ENCODE measurements at places on chromosomes 2 and 18.

DNA sequence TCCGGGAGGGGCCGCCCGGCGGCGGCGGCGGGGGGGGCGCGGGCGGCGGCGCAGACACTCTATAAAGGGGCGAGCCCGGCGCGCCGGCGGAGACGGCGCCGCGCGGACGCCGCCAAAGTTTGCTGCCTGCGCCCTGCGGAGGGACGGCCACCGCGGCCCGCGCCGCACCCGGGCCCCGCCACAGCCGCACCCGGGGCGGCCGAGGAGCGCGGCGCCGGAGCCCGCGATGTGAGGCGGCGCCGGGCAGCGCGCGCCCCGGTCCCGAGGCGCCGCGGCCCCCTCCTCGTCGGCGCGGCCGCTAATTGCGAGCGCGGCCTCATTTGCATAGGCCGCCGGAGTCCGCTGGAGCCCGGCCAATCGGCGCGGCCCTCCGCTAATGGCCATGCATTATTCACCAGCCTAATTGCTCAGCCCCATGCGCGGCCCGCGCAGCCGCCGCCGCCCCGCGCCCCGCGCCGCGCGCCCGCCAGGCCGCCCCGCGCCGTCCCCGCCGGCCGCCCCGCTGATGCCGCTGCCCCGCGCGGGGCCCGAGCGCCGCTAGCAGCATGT is at the start of gene SALL3:
Gene SALL3, plus strand, starts transcription at position 89 of the 549 bp plus-strand sequence. Its CDS starts 457 bp downstream, at position 546.
- DNase-seq, result peak; percentile 71

GRCh38 chr2:138275881-138276280 is 225.7 kb upstream of the SPOPL start:
- no peak for DNase-seq

DNA sequence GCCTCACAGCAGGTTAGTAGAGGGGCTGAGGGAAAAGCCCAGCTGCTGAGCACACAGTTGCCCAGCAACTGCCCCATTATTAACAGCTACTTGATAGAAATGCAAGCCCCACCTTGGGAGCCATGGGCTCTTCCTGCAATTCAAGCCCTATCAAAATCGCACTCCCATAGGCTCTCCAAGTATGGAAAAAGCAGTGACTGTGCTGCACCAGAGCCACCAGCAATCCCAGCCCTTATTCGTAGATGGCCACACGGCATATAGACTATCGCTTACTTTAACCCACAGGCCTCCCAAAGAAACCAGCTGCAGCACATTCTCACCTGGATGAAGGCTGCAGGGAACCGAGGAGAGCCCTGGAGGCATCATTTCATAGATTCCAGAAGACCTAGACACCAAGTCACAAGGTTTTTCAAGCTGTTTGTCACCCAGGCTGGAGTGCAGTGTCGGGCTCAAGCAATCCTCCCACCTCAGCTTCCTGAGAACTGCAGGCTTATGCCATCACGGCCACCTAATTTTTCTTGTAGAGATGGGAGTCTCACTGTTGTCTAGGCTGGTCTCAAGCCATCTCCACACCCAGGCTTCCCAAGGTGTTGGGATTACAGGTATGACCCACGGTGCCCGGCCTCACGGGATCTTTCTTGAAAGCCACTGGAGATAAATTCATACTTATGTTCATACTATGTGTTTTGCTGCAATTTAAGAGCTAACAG is 11.3 kb downstream of the NCL start:
- DNase-seq, result no peak

- DNase-seq, result peak; percentile 89
Measured at GRCh38 chr18:48446582-48447225, 37.5 kb upstream of the ZBTB7C start.

DNA sequence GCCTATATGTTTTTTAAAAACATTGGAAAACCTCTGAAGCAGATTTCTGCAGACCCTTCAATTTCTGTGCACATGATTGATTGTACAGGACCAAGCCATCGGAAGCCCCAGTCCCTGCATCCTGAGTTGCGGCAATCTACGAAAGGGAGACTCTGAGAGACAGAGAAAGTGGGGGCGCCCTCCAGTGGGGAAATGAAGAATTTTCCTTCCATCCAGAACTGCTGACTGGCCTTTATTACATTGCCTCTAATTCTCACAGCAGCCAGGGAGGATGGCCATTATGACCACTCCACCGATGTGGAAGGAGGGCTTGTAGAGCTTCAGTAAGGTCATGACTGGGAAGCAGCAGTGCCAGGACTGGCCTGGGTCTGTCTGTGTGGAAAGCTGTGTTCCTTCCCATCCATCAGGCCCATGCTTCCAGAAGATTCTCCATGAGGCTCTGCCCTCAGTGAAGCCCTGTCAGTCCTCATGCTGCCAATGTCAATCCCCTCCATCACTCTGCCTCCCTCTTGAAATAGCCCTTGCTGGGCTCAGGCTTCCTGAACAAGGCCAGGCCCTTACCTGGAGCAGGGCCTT is 20.0 kb upstream of the RESP18 start:
- peak; percentile 71 for DNase-seq

GRCh38 chr2:222792001-222792611 is 68.7 kb upstream of the ACSL3 start:
- DNase-seq, result peak; percentile 56

DNA sequence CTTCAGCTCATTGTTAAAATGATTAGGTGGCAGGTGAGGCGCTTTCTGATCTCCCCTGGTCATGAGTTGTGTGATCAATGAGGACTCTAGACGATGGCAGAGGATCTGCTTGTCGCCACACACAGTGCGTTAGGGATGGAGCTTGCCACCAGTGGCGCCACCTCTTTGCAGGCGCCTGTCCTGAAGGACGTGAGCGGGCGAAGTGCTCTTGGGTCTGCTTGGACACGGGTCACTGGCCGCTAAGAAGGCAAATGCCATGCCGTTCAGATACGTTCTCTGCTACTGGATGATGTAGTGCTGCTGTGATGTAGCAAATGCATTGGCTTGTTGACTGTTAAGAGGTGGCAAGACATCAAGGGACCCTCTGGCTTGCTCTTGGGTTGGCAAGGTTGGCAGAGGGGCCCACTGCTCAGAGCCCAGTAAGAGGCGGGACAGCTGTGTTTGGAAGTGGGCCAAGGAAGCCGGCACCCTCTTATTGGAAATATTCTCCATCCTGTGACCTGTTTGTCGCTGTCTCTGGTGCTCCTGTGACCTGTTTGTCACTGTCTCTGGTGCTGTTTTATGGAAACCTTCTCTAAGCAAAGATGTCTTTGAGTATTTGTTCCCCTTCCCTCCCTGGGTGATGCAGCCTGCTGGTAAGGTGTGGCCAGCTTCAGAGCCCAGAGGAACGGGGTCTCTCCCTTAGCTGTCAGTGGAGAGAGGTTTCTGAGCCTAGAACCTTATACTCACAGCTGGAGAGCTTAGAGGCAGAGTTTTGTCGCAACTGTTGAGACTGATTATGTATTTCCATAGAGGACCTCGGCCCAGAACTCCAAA is 14.6 kb downstream of the LDLRAD4 start:
- DNase-seq, result no peak

DNA sequence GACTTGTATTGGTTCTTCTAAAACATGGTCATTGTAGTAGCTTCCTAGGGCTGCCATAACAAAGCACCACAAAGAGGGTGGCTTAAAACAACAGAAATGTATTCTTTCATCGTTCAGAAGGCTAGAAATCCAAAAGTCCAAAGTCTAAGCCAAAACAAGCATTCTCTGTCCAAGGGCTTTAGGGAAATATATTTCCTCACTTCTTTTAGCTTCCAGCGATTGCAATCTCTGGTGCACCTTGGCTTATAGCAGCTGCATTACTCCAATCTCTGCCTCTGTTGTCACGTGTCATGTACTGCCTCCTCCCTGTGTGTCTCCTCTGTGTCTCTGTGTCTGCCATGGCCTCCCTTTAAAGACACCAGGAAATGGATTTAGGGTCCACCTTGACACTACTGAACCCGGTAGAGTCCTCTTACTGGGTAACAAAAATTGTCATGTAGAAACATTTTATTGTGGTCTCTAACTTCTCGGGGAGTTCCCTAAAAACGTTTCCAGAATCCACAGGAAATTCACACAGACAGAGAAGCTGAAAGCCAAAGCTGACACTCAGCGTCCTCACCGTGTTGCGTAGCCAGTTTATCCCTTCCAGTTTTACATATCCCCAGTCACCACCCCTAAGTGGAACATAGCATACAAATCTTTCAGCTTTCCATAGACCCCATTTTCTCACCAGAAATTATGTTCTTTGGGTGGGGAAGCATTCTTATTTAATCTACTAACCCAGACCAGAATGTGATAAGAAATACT is 20.7 kb upstream of the TTN start:
- DNase-seq, result no peak

DNA sequence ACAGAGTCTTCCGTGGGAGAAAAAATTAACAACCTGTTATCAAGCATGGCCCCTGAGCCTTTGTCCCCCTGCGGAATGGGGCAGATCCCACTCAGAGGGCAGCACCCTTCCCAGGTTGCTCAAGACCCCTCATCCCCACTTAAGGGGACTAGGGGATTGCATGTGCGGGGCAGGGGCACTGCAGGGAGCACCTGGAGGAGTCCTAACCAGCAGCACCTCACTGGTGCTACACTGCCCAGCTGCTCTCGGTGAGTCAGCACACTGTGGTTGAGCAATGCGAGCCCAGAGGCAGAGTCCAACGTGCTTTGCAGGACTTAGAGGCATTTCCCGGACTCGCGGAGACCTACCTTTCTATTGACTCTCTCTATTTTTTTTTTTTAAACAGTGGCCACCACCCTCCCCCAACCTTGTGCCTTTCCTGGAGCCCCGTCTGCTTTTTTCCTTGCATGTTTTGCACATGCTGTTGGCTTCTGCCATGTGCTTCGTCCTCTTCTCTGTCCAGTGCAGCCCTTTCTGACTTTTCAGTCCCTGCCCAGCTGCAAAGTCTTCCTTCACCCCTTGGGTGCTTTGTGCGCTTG is 74.0 kb downstream of the IL1R2 start:
- peak; percentile 65 for DNase-seq

GRCh38 chr2:124973396-124973795 is 948.3 kb downstream of the CNTNAP5 start:
- peak; percentile 62 for DNase-seq

- DNase-seq, result peak; percentile 75
Measured at GRCh38 chr2:10493634-10494281, 45.6 kb upstream of the ODC1 start.

DNA sequence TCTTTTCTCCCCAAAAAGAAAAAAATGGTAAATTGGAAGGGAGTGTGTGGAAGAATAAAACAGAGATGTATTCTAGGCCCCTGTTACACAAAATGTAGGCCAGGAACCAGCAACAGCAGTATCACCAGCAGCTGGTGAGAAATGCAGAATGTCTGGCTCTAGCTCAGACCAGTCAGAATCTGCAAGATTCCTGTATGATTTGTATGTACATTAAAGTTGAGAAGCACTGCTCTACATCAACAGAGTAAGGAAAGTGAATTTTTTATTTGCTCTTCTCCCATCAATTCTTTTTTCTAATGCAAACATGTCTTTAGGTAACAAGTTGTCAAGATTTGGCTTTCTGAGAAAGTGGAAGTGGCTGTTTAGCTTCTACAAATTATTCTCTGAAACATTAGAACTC is 235.4 kb upstream of the FANCL start:
- DNase-seq, result peak; percentile 6

DNA sequence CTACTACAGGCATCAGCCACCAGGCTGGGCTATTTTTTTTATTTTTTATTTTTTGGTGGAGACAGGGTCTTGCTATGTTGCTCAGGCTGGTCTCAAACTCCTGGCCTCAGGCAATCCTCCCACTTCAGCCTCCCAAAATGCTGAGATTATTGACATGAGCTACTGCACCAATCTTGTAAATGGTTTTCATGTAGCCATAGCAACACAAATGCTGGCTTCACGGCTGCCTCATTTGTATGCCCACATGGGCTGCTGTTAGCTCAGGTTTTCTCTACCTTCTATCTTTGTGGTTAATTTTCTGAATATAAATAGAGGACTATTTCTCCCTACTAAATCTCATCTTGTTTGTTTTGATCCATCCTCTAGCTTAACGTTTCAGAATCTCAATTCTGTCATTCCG is 58.2 kb downstream of the PLEKHM3 start:
- DNase-seq, result no peak

DNA sequence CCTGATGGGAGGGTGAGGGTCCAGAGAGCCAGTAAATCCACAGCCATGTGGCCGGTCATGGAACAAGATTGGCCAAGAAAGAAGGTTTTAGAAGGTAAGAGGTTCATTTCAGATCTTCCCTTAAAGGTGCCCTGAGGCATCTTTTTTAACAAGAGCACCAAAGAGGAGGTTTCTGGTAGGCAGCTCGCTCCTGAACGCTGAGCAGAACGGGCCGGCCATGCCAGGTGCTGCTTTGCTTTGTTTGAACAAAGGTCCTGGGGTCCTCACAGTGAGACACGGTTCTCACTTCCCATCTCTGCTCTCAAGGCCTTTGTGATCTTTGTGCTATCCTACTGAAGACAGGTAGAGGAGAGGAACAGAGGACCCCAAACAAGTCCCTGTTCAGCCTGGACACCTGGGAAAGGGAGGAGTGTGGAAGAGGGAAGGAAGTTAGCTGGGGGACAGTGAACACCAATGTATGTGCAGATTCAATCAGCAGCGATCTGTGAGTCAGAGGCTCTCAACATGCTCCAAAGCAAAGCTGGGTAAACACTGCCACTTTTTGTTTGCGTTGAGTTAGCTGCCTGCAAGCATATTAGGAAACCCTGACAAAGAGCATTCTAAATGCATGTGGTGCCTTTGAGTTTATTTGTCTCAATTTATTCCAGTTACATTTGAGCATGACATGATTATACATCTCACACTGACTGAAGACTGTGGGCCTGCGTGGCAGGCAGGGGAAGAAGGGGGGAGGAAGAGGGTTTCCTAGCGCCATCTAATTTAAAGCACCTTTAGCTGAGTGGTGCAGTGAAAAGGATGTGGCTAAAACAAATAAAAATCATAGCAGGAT is 102.4 kb downstream of the ASB1 start:
- DNase-seq, result peak; percentile 74

- peak; percentile 88 for DNase-seq
Measured at GRCh38 chr2:75640621-75641121, 5.9 kb upstream of the MRPL19 start.

DNA sequence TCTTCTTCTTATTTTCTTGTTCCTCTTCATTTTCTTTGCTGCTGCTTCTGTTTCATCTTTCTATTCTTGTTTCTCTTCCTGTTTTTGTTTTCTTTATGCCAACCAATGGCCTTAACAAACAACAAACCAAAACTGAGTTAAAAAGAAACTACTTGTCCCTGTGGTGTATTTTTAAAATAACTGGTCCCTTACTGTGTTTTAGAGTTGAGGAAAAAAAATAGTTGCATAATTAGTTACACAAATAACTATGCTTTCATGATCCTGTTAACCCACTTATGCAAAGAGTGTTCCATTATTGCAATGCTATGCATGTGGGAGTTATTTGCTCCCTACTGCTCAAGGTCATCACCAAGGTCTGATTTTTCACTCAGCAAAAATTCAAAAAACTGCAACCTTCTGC is 39.5 kb upstream of the IMP4 start:
- no peak for DNase-seq

All from astrocyte of the hippocampus (primary cell).